ENCODE measurements at places on chromosomes 4 and X. TPM values are rescaled to one million over a fixed set of nuclear protein-coding genes. Genes with fewer than 3 reads are reported as not detected.

Gene GAGE13
- not detected for total RNA-seq

Gene GNPDA2
- total RNA-seq = 21.3 TPM

Gene SNCA
- 8.7 TPM for total RNA-seq

Gene CT45A1
- total RNA-seq = not detected

Gene NDST4
- not detected for total RNA-seq

Gene CSTF2
- total RNA-seq = 31.0 TPM

Gene KCND1
- 1.6 TPM for total RNA-seq

- no peak for DNase-seq
Measured at GRCh38 chrX:54721424-54721823, 76.6 kb downstream of the ITIH6 start.

DNA sequence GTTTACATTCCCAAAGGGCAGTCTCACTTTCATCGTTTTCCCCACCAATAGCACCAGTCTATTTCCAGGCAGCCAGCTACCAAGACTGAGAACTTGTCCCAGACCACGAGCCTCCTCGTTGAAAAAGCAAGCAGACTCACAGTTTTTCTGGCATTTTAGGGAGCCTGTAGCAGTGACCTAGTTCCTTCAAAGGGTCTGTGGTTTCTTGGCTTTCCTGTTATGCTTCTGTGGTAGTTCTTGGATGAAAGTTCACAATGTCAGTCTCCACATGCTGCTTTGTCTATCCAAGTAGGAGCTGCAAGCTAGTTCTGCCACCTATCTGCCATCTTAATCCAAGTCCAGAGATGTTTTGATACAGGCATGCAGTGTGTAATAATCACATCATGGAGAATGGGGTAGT lies 151.6 kb upstream of the ZC4H2 start:
- no peak for DNase-seq

DNA sequence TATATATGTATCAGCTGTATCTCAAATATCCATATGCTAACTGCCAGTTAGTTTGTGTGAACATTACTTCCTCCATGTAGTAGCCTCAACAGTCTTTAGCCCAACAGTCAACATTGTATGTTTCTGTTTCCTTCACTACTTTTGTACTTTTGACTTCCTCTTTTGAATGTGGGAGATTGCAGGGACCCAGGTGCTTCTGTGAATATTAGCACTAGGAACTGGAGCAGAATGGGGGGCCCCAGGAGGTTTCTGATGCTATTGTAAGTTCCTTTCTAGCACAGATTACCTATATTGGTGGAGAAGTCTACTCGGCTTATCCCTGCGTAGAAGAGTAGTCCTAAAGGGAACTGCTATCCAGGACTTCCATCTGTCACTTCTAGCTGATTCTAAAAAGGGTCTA lies 2.3 kb downstream of the PLAC8 start:
- no peak for DNase-seq
